ENCODE measurements at places on chromosomes 3 and 15.

- no peak for DNase-seq
Observed at GRCh38 chr3:106290304-106290997, 421.6 kb upstream of the CBLB start.

GRCh38 chr15:70827721-70828120 is 26.2 kb downstream of the LARP6 start:
- DNase-seq, result no peak

- no peak for DNase-seq
Observed at GRCh38 chr3:112617285-112617684, 23.7 kb downstream of the CCDC80 start.

GRCh38 chr3:73389117-73389813 is 235.5 kb downstream of the PDZRN3 start:
- DNase-seq, result no peak

DNA sequence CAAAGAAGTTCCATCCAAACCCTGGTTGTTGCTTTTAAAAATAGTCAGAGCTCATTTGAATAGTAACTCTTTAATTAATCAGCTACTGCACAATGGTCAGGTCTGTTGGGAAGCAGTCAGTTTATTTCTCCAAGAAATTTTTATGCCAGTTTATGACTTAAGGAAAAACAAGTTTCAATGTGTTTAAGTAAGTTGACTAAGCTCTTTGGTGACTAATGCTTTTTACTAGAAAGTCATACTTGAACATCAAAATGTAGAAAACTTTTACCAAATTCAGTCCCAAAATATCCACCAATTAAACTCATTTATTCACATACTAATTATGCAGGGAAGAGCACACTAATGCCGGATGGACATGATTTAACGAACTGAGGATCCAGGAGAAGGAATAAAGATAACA is 22.1 kb downstream of the PRICKLE2 start:
- DNase-seq, result no peak

GRCh38 chr3:101262393-101263240 is 57.8 kb downstream of the IMPG2 start:
- DNase-seq, result no peak

DNA sequence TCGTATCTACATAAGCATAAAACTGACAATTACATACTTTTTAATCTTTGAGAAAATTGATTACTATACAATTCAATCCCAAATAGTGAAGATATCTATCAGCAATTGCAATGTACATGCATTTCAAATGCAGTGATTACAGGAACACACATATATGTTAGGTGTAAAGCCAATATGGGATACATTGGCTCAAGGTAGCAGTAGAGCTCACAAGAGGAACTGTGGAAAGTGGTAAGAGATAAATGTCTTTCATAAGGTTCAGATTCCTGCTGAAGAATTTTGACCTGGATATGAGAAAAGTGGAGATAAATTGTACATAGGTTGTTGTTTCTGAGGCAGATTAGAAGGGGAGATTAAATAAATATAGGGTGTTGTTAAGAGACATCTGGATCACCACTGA is 1280.5 kb downstream of the OTOL1 start:
- DNase-seq, result no peak

- DNase-seq, result no peak
Observed at GRCh38 chr15:88617790-88618189, 3.4 kb upstream of the AEN start.

GRCh38 chr15:78133801-78134200 is 2.6 kb upstream of the CIB2 start:
- DNase-seq, result no peak

- DNase-seq, result no peak
Observed at GRCh38 chr3:105878061-105878460, 9.2 kb upstream of the CBLB start.

DNA sequence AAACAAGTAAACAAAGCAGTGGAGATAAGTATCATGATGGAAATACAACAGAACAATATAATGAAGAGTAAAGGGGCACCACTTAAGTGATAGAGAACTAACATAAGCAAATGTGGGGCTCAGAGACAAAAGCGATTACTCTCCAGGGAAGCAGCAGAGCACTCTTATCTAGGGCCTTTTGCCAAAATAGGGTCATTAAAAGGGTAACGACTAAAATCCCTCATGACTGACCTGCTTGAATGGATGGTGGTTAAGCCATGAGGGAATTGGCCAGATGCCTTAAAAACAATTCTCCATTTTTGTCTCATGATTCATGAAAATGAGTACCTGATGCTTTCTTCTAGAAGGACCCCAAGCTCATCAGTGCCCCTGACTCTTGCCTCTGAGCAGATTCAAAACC is 3.2 kb upstream of the SLC7A14 start:
- DNase-seq, result no peak

GRCh38 chr15:99438691-99439523 is 126.9 kb upstream of the MEF2A start:
- DNase-seq, result no peak

DNA sequence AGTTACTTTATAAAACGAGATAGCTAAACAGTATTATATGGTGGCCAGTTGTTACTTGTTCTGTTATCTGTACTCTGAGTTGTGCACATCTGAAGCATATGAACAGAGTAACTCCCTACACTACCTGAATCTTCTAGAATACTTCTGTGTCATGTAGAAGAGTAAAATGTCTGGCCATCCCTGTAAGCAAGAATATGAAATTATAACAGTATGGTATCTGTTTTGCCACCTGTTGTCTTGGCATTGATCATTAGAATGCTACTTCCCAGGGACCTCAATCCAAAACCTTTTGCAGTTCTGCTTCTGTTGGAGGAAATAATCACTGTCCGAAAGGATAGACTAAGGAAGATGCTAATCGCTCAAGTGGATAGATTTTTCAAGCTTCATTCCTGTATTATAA is 1.9 kb downstream of the TEX9 start:
- DNase-seq, result no peak

- no peak for DNase-seq
Observed at GRCh38 chr3:82259994-82260393, 498.5 kb upstream of the GBE1 start.

- DNase-seq, result no peak
Observed at GRCh38 chr3:16253601-16254000, 11.1 kb downstream of the DPH3 start.

GRCh38 chr15:34154725-34155204 is 52.9 kb downstream of the PGBD4 start:
- DNase-seq, result no peak

DNA sequence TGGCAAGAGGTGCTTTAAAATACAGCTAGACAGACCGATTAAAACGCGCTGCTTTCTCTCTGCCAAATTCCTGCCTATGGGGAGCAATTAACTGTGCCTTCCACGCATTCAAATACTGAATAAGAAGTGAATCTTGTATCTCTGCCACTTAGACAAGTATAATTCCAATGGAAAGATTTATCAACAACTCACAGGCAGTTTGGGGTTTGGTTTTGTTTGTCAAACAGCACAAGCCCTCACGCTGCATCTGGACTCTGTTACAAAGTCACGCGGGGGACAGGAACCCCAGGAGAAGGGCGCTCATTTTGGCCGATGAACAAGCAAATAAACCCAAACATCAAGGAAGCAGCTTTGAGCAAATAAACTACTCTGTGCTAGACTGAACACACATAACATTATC is 61.8 kb upstream of the TMCO5A start:
- DNase-seq, result no peak

GRCh38 chr3:160129459-160130061 is 95.7 kb upstream of the C3orf80 start:
- no peak for DNase-seq

GRCh38 chr15:90097475-90097874 is 4.8 kb downstream of the IDH2 start:
- DNase-seq, result peak; percentile 23

GRCh38 chr3:69200384-69201068 is 78.1 kb upstream of the LMOD3 start:
- no peak for DNase-seq

DNA sequence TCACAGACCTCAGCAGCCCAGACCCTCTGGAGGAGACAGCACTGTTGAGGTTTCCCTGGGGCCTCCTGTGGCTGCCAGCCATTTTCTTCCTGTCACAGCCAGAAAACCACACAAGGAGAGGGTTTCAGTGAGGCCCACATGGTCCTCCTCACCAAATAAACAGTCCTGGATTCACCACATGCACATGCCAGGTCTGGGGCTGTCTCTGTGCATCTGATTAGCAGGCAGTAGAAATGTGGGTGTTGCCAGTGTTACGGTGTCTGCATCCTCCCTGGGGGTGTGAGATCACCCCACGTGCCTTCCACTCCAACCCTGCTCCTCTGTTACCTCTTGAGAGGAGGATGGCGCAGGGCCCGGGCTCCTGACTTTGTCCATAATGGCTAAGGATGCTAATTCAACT is 140.4 kb downstream of the CHDH start:
- DNase-seq, result no peak

- DNase-seq, result no peak
Observed at GRCh38 chr15:65289261-65289854, 2.7 kb upstream of the PARP16 start.

DNA sequence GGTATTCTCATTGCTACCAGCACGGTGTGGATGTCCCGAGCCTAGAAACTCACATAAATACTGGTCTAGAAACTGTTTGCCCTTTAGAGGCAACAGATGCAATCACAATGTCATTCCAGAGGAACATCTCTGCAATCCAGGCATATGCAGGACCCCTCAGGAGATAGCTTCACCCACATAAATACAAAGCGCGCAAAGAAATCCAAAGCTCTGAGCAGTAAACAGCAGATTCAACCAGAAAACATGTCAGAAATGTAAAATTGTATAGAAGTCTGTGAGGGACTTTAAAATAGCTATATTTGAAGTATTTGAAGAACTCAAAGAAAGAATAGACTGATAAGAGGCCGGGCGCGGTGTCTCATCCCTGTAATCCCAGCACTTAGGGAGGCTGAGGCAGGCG is 291.7 kb downstream of the FAM43A start:
- no peak for DNase-seq

DNA sequence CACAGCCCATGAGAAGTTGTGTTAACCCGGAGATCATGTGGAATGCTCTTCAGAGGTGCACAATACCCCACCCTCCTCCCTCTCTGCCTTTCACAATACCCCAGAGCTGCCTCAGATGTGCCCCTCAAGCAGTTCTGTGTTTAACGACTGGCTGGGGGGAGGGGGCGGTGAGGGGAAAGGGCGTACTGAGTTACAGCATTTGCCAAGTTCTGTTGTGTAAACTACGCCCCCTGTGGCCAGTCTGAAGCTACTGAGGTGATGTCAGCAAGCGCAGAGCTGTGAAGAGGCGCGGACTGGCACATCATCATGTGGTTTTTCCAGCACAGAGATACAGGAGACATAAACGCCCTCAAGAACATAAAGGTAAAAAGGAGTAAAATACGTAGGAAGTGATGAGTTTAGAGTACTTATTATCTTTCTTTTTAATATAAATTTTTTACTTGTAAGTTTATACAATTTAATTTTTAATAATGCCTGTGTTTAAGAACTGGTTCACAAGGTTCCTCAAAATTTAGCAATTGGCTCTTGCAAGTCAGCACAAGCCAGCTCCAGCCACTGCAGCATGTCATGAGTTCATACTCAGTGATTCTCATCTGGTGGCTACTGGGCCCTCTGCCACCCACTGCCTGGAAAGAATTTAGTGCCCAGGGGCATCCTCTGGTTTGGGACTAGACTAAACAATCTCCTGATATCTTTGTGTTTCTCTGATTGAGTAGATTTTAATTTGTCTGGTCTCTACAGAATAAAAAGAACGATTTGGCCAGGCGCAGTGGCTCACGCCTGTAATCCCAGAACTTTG is 1.7 kb downstream of the EPB42 start:
- DNase-seq, result no peak

DNA sequence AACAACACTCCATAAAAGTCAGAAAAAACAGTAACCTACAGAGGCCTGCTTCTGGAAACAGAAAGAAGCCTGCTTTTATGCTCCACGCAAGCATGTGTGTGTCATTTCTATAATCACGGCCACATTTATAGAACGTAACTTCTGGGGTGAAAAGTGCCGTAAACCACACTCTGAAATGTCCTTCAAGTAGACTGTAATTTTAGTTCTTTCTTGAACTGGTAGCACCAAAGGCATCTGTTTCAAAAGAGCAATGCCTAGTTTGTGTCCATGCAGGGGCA is 19.5 kb upstream of the CMTM7 start:
- no peak for DNase-seq

GRCh38 chr15:40471808-40472150 is 995 bp downstream of the CHST14 start:
- no peak for DNase-seq

DNA sequence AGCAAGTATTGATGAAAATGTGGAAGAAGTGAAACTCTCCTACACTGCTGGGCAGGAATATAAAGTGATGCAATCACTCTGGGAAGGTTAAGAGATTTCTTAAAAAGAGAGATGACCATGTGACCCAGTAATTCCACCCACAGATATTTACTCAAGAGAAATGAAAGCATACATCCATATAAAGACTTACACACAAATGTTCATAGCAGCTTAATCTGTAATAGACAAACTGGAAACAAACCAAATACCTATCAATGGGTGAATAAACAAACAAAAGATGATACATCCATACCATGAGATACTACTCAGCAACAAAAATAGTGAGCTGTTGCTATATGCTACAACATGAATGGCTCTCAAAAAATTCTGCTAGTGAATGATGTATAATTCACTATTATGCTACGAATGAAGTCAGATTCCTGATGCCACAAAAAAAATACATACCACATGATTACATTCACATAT is 463.3 kb downstream of the MAGI1 start:
- no peak for DNase-seq

GRCh38 chr3:197820550-197821335 is 29.7 kb downstream of the LRCH3 start:
- no peak for DNase-seq

- DNase-seq, result no peak
Observed at GRCh38 chr3:65262548-65262947, 574.7 kb upstream of the ADAMTS9 start.

DNA sequence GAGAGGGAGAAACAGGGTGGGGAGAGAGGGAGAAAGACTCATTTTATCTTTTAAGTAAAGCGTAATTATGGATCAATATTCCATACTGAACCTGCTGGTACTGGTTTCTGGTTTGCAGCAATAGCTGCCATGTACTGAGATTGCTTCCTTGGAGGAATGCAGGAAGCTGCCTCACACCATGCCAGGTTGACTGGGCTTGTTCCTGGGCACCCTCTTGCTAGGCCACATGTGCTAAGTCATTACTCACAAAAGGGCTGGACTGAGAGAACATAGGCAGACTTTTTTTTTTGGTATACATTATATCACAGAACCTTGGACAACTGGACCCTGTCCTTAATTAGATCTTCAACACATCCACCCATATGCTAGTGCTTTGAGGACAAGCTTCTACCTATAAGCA is 193.4 kb downstream of the ZNF621 start:
- no peak for DNase-seq

GRCh38 chr3:122755491-122755890 is 38.1 kb downstream of the HSPBAP1 start:
- DNase-seq, result no peak

DNA sequence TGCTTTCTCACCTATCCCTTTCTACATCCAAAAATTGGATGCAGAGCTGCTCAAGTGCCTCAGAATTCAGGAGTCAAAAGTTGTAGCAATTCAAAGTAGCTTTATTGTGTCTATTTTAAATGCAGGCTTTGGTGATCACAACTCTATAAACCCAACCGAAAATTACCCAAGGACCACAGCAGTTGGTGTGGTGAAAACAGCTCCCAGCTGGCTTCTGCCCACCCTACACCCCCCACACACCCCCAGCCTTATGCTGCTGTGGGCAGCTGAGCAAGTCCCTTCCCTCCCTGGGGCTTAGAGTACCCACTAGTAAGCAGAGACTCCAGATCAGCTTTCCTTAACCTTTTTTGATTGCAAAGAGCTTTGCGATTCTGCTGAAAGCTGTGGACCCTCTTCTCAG is 5.8 kb upstream of the HES1 start:
- DNase-seq, result no peak

Data from activated naive CD4-positive, alpha-beta T cell (primary cell).